ENCODE measurements at places on chromosomes 4 and X.
A peak's percentile ranks its signal among the peaks of the same experiment; 100 is the strongest.

DNA sequence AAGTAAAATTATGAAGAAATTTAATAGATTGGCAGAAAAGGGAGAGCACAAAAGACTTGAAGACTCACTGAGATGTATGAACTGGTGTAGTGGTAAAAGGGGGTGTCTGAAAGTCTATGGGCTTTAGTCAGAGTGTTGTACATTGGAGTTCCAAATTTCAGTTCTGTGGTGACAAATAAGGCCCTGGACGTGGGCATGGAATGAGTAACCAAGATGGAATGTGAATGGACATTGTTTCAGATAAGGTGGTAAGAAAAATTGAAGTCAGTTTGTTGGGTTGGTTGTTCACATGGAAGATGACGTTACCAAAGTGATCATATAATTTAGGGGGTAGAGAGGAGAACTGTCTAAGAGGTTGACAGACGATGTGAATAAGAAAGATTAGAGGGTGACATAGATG lies 13.9 kb downstream of the CYSLTR1 start:
- no peak for DNase-seq

- DNase-seq = no peak
These were observed 34.5 kb downstream of the TSPAN7 start for GRCh38 chrX:38595801-38596200.

- no peak for DNase-seq
These were observed 163.3 kb upstream of the MAMLD1 start for GRCh38 chrX:150199803-150200202.

DNA sequence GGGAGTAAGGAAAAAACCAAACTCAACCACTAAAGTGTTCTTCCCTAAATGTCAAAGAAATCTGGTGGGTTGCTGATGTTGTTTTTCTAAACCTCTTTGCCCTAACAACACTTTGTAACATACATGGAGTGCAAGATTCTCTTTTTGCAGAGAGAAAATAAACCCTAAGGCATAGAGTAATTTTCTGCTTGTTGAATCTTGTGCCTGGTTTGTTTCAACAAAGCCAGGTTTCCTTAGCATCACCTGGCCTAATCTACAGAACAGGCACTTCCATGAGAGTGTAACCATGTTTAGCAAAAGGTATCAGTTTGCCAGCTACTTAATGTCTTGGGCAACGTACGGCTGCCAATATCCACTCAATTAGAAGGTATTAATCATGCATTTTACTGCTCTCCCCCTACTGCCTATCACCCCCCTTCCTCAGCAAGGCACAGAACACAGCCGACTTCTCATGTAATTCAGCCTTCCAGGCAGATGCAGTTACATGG lies 219.2 kb downstream of the MAML3 start:
- DNase-seq = no peak

- no peak for DNase-seq
These were observed 66.4 kb downstream of the PRKG2 start for GRCh38 chr4:81148576-81148975.

DNA sequence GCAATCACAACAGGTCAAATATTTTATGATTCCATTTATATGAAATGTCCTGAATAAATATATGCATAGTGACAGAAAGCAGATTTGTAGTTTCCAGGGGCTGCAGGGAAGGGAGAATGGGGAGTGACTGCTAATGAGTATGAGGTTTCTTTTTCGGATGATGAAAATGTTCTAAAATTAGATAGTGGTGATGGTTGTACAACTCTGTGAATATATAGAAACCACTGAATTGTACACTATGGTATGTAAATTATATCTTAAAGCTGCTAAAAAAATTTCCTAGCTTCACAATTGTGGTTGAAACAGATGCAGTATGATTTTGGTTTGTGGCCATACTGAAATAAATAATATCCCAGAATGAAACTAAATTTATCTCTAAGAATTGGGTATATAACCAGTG lies 12.9 kb upstream of the IL2 start:
- DNase-seq = no peak

DNA sequence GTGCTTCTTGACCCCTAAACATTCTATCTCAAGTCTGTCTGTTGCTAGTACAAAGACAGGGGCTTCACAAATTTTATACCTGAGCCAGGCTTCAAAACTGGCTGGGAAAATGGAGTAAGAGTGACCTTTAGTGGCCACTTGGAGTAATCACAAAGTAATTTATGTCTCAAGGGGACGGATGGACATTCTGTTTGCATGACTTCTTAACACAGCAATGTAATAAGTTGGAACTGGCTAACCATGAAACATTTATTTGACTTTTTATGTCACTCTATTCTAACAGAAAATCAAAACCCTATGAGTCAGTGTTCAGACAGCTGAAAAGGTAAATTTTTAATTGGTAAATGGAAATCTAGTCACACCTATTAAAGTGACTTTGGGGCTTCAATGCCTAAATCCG lies 600.6 kb downstream of the ANKRD50 start:
- DNase-seq = peak; percentile 79

GRCh38 chrX:114970806-114971205 lies 46.6 kb downstream of the IL13RA2 start:
- DNase-seq = no peak

DNA sequence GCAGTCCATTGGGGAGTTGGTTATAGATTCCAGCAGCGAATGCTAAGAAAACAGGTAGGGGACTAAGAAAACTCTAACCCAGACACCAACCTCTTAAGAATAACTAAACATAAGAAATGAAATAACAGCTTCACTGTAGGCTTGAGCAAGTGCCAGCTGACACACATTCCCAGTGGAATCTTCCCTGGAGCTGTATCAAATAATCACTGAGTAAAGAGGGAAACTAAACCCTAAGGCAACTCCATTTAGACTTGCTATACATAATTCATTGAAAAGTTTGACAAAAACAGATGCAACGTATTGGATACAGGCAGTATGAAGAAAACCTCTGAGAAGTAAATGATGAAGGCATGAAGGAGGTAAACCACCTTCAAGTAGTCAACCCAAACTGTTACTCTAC lies 293.5 kb downstream of the OPHN1 start:
- DNase-seq = no peak

DNA sequence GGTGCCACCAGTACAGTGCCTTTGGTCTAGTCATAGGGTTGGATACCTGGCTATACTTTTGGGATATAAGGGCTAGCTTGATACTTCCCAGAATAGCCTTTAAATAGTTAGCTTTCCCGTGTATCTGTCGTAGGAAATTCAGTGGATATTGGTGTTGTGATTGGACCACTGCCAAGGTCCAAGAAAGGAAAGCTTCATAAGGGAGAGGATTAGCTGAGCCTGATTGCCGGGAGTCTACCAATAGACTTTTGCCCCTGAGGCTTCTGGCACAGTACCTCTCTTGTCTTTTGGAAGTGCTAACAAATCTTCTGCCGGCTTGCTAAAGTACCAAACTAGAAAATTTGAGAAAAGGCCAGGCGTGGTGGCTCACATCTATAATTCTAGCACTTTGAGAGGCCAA lies 350.6 kb downstream of the CHIC1 start:
- DNase-seq = peak; percentile 92

GRCh38 chr4:176205299-176205698 lies 9.9 kb upstream of the SPATA4 start:
- no peak for DNase-seq
